ENCODE measurements at places on chromosomes 1 and 21.

DNA sequence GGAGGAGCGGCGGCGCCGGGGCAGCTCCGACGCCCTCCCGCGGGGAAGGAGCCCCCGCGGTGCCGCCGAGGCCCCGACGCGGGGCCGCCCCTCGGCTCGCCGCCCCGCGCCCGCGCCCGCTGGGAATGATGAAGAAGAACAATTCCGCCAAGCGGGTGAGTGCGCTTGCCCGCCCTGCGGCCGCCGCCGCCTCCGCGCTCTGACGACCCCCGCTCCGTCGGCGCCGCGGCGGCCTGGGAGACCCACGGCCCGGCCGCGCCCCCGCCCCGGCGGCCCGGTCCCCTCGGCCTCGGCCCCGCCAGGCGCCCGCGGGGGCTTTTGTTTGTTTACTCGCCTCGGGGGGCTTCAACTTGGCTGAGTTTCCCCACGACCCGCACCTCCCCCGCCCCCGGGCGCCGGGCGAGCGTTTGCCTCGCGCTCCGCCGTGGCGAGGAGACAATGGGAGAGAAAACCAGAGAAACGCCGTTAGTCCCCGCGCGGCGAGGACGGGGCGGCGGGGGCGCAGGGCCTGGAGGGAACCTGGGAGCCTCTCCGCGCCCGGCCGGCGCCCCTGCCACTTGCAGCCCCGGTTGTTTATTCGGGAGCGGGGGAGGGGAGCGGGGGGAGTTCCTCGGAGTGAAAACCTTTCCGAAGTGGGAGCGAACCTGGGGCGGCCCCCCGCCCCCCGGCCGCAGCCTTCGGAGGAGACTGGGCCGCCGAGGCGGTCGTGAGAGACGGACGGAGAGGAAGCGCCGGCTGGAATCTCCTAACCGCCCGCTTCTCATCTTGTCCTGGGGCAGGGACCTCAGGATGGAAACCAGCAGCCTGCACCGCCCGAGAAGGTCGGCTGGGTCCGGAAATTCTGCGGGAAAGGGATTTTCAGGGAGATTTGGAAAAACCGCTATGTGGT lies 661 bp downstream of the PLEKHO1 start:
- DNase-seq: peak; percentile 73

DNA sequence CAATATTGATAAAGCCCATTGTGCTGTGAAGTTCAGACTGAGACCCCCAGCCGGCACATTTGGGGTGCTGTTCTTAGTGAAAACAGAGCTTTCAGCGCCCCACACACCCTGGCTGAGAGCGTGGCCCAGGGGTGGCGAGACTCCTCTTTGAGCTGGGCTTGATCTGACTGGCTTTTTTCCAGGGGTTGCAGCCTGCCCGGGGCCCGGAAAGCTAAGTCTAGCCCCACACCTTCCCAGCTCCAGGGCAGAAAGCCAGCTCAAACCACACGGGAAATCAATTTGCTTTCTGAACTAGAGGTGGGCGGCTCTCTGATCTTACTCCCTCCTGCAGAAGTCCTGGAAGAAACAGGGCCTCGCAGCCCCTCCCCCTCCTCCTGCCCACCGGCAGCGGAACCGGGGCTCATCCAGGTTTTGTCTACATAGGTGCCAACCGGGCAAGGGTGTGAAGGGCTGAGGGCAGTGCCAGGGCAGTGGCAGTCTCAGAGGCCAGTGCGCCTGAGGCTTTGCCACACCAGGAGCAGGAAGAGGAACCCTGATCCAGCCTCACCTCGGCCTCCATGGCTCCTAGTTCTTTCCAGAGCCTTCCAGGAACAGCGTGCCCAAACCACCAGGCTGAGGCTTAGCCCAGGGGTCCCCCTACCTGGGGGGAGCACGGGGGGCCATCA lies 155.3 kb downstream of the NPHP4 start:
- no peak for DNase-seq

GRCh38 chr1:174956976-174957375 lies 42.8 kb upstream of the CACYBP start:
- DNase-seq: no peak

- no peak for DNase-seq
These were observed 38.1 kb downstream of the TMEM53 start for GRCh38 chr1:44636083-44636687.

- no peak for DNase-seq
These were observed 202.0 kb downstream of the MATN1 start for GRCh38 chr1:30521261-30521865.

DNA sequence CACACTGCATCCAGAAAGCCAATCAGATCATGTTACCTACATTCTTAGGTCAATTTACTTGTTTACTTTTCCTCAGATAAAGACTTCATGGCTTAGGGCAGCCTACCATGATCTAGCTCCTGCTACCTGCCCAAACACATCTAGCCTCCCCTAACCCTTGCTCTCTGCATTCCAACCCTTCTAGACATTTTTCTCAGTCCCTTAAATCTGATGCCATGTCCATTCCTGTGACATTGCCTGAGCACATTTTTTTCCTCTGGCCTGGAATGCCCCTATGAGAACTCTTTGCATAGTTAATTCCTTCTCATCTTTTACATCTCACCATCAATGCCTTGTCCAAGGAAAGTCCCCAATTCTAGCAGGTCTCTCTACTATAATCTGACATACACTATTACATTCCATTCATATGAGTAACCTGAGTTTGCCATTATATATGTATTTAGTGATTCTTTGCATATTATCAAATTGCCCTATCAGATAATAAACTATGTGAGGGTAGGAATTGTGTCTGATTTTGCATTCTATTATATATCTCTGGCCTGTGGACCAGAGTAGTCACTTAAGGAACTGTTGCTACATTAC lies 166.9 kb downstream of the COL11A1 start:
- DNase-seq: no peak

DNA sequence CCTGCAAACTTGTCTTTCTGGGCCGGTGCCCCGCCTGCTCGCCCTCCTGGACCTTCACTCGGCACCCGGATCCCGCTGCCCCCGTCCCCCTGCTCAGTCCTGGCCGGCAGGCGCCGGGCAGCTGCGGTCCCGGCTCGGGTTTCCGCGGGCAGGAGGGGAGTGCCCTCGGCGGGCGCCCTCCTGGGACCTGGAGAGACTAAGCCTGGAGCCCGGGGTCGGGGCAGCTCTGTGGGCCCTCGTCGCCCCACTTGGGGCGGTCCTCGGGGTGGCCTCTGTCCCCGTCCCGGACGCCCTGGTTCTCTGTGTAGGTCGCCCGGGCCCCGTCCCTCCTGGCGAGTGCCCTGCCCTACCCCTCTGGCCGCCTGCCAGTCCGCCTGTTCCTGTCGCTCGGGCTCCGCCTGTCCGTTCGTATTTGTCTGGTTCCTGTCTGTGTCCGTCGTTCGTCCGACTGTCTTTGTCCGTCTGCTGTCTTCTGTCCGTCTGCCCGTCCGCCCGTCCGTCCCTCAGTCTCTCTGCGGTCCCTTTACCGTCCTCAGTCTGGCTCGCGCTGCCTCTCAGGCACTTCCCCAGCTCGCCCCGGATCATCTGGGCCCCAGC lies 490 bp downstream of the SERINC2 start:
- peak; percentile 51 for DNase-seq

- DNase-seq: no peak
These were observed 686 bp downstream of the KMO start for GRCh38 chr1:241532864-241533263.

DNA sequence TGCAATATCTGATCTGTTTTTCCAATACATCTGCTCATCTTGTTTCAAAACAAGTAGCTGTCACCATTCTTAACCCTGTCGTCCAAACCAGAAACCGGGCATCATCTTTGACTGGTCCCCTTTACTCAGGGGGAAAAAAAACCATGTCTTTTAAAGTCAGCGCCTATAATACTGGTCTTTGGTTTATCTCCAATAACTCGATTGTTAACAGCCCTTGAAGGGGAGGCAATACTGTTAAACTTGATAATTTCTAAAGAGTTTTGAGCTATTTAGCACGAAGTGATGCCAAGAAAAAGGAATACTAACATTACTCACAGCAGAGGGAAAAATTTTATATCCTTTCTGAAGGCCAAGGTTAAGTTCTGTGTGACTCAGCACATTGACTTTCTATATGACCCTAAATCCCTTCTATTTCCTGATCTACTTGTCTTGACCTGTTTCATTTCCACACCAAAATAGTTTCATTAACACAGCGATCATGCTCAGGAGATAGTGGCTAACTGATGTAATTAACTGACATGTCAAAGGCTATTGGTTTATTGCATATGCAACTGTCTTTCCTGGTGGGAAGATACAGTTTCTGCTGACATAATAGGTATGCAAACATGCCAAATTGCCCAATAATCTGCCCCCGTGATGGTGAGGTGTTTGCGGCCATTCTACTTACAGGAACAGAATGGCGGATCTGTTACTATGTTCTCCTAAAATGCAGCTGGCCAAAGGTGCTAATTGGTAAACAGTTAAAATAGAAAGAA lies 59.1 kb downstream of the NFIA start:
- DNase-seq: no peak

- no peak for DNase-seq
These were observed 28.0 kb upstream of the USP25 start for GRCh38 chr21:15701830-15702229.

- no peak for DNase-seq
These were observed 167.2 kb downstream of the APP start for GRCh38 chr21:26003404-26003803.

DNA sequence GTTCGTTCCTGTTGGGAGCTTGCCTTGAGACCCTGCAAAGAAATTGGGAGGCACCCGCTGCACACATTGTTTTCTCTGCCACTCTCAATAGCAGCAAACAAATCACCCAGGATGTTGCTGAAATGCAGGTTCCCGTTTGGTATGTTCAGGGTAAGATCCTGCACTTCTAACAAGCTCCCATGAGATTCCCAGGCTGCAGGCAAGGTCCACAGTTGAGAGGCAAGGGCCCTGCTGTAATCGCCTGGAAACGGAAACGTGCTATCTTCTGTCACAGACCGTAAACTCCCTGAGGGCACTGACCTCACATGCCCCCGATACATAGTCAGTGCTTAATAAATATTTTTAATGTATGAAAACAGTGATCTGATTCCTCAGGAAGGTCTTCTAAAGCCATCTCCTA lies 37.8 kb downstream of the XCL1 start:
- DNase-seq: peak; percentile 51

Data from NCI-H82 (cell line).